Fibroblast of gingiva (primary cell): ENCODE measurements at places on chromosomes 16 and 17.

- peak; percentile 71 for DNase-seq
Measured at GRCh38 chr16:17723531-17724134, 252.9 kb upstream of the XYLT1 start.

DNA sequence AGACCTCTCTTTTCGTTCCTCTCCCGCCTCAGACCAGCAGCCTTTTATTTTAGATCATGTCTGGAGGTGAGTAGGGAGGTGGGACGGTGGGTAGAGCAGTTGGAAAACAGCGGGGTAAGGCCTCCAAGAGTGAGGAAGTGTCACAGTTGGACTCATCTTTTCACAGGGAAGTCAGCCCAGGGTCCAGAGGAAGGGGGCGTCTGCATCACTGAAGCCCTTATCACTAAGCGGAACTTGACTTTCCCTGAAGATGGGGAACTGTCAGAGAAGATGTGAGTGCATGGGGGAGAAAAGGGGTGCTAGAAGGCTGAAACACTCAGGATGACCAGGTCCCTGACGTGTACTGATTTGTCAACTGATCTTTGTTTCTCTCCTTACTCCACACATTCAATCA, 461 bp downstream of the LRRC46 start:
- DNase-seq: no peak

DNA sequence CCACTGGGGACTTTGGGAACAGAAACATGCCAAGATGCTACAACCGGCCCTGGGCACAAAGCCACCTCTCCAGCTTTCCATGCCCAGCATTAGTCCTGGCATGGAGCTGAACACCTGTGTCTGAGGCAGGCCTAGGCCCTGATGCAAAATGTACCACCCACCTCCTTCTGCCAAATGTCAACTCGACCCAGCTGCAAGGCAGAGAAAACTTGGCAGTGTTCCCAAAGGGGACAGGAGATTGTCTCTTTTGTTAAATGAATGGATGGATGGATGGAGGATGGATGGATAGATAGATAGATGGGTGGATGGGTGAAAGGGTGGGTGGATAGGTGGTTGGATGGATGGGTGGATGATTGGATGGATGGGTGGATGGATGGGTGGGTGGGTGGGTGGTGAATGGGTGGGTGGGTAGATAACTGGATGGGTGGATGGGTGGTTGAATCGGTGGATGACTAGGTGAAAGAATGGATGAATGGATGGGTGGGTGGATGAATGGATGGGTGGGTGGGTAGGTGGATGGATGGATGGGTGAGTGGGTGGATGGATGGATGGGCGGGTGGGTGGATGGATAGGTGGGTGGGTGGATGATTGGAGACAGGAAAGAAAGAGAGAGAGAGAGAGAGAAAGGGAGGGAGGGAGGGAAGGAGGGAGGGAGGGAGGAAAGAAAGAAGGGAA, 73.4 kb upstream of the TNRC6C start:
- no peak for DNase-seq

DNA sequence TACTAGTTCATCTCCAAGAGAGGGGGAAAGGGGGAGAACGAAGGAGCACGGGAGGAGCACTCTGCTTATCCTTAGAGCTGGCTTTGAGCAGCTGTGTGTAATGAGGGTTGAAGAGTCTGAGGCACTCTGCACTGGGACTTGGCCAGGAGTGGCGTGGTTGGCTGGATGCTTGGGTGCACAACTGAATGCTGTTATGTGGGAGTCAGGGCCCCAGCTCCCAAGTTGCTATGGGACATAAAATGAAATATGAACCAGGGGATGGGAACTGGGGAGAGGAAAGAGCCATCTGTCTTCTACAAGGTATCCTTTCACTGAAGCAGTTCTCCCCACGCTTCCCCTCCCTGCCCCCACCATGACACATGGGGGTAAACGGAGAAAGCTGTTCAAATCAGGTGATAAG, 105.9 kb upstream of the ANKFN1 start:
- DNase-seq: no peak

DNA sequence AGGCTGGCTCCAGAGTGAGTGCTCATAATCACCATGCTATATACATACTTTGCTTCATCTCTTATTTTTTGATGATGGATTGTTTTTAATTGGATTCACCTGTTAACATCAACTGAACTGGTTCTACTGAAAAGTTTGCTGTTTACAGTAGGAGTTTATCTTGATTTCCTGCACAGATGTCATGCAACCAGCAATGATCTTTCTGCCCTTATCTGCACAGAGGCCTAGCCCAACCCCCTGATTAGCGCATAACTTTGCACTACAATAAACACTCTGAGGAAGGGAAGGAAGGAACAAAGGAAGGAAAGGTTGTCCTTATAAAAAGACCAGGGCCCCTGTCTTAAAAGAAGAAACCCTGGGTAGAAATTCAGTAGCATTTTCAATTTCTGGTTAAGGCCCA, 152.9 kb downstream of the RGS9 start:
- no peak for DNase-seq

- no peak for DNase-seq
Measured at GRCh38 chr17:70181866-70182265, 12.5 kb downstream of the KCNJ2 start.

DNA sequence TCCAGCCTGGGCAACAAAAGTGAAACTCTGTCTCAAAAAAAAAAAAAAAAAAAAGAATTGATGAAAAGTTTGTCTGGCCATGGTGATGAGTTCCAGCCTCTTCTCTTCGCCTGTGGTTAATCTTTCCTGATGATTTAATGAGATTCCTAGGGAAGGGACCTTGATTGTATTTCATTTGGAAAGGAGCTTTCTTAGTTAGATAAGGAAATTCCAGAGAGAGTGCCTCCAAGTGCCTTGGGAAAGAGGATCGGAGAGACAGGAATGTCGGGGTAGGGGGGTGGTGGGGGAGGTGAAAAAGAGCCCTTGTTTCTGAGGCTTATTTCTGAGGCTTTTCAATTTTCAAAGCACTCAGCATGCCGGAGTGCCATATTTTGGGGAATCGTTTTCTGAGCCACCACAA, 93.2 kb upstream of the SIAH1 start:
- DNase-seq: no peak

DNA sequence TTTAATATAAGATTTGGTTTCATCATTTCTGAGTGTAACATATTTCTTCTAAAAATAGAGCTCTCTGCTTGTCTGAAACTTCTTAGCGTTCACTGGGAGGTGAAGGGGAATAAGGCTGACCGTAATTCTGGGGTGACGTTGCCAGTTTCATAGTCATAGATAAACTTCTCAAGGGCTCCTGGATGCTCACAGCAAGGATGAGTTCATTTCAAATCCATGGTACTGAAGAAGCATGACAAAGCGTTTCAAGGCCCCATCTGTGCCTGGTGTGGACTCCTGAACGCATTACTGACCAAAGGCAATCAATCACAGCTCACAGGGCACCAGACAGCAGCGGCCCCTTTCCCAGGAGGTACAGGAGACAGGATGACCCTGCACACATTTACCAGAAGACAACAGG, 12.0 kb upstream of the EVPL start:
- DNase-seq: no peak

DNA sequence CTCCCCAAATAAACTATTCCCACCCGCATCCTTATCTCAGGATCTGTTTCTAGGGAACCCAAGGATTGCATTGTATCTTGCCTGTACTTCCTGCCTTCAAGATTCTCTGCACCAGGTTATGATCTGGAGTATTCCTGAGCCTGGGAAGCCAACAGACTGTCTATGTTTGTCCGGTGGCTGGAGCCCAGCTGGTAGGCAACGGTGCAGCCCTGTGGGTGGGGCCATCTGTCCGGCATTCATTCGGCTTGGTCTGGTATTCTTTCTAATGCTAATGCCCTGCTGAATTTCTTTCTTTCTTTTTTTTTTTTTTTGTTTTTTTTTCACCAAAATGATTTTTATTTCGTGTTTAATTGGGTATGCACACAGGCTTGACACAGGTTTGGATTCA, 20.7 kb upstream of the TVP23A start:
- DNase-seq: no peak

GRCh38 chr17:63488851-63489250, 12.0 kb downstream of the ACE start:
- no peak for DNase-seq

DNA sequence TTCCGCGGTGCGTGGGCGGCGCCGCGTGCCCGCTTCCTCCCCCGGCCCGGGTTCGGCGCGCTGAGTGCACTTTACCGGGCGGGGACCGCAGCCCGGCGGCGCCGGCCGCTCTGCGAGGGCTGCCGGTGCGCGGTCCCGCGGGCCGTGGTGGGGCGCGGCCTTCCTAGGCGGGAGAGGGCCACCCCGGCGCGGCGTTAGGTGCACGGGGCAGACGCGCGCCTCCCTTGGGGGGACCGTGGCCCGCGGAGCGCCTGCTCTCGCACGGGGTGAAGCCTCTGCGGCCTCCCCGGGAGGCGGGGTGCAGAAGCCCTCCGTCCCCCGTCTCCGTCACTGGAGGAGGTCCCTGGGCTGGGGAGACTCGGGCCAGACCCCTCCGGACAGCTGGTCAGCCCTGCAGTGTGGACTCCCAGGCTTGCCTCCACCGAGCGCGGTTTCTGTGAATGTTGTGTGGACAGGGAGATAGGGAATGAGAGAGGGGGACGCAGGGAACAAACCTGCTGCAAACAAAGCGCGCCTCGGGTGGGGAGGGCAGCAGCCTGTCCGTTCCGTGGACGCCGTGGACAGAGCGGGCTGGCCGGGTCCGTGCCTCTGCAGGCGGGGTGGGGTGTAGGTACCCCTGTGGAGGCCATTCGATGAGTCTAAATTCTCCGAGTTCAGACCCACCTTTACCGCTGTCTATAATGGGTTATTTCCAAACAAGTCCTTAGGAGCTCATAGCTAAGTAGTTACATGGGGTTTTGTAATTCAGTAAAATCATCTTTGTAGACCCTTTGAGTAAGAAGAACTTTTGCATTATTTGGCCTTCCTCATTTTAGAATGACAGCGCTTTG, 721 bp downstream of the TBCD start:
- DNase-seq: no peak

DNA sequence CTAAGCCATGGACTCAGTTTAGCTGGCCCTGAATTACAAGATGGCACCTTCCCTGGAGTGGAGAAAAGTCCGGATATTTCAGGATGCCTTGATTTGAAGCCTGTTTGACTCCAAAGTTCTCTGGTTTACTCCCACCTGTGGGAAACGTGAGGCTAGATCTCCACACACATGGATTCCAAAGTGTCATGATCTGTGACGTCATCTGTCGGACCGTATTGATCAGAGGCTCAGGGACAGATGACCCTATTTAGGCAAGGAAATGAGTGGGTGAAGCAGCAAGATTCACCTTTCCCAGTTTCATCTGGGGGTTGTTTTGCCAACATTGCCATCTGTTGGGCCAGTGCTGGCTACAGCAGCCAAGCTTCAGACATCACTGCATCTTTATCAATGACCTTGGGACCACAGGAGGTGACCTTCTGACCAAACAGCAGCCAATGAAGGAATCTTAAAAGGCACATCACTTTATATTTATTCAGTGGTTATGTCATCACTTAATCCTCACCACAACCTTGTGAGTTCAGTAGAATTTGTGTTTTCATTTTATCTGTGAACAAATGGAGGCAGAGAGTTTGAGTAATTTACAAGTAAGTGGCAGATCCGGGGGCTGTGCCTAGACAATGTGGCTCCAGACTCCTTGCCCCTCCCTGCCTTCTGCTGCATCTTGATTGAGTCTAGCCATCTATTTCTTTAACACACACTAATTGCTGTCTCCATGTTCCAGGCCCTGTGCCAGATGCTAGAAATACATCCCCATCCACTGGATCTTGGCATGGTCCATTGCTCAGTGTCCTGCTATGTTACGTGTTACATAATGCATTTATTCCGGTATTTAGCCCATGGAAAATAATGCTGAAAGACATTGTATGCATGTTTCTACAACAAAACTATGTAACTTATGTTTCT, 1.5 kb upstream of the CDH13 start:
- DNase-seq: no peak

- no peak for DNase-seq
Measured at GRCh38 chr16:74462361-74462760, 41.1 kb upstream of the CLEC18B start.

DNA sequence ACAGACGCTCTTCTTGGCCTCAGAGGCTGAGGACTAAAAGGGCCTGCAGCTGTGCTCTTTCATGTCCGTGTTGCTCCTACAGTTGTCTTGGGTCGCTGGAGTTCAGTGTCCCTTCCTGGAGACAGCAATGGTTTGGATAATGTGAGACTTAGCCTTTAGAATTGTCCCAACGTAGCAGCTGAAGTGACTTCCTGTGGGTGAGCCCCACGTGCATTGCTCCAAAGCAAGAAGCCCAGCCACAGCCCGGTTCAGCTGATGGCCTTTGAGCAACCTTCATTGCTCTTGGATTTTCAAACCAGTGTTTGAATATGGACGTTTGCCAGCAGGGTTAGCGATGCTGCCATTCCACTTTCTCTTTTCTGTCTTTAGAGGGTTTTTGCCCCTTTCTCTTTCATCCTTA, 19.7 kb downstream of the TMEM11 start:
- DNase-seq: peak; percentile 20

GRCh38 chr16:79473456-79473855, 127.1 kb downstream of the MAF start:
- DNase-seq: no peak

DNA sequence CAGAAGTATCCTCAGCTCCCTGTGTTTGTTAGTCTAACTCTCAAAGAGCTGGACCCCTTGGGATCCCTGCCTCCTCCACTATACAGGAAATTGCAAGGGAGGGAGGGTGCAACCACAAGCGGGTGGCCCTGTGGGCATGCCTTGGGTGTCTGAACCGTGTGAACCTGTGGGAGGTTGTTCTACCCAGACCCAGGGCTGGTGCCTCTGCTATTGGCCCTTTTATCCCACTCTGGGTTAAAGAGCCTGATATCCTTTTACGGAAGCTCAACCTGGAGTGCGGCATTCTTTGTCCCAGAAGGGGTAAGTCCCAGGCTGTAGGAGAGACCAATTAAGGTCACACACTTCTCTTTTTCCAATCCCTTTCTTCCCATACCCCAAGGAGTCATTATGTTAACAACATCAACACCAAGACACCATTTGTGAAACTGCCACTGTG, 53.4 kb downstream of the ARSG start:
- DNase-seq: no peak

DNA sequence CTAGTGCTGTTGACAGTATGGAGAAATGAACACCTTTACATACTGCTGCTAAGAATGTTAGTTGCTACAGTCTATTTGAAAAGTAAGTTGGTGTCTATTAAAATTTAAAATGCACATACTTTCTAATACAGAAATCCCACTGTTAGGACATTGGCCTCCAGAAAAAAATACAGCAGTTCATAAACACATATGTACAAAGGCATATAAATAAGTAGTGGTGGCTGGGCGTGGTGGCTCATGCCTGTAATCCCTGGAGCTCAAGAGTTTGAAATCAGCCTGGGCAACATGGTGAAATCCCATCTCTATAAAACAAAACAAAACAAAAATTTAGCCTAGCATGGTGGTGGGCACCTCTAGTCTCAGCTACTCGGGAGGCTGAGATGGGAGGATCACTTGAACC, 13.1 kb downstream of the DCAF7 start:
- no peak for DNase-seq

DNA sequence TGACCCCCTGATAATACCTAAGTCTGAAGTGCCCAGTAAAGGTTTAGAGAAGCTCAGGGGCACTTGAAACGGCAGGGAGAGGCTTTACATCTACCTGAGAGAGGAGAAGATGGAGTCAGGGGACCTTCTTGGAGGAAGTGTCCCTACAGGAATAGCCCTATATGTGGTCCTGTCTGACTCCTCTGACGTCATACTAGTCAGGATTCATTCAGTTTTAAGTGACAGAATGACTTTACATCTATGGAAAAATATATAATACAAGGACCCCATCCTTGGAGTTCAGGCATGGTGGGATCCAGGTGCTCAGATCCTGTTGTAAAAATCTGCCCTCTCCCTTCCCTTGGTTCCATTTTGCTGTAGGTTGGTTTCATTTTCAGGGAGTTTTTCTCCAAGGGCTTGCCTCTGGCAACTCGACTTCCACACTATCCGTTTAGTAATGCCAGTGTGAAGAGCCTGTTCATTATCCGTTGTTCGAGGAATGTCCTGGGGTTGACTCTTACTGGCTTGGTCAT, 205.6 kb downstream of the IRF8 start:
- no peak for DNase-seq
